ENCODE measurements at places on chromosomes 1 and 21.

GRCh38 chr21:35381743-35382310, 332.7 kb upstream of the RUNX1 start:
- no peak for DNase-seq

- DNase-seq: no peak
These were observed 10.6 kb downstream of the PLA2G2F start for GRCh38 chr1:20149601-20150325.

- DNase-seq: no peak
These were observed 843.2 kb downstream of the AMY1C start for GRCh38 chr1:104592926-104593325.

DNA sequence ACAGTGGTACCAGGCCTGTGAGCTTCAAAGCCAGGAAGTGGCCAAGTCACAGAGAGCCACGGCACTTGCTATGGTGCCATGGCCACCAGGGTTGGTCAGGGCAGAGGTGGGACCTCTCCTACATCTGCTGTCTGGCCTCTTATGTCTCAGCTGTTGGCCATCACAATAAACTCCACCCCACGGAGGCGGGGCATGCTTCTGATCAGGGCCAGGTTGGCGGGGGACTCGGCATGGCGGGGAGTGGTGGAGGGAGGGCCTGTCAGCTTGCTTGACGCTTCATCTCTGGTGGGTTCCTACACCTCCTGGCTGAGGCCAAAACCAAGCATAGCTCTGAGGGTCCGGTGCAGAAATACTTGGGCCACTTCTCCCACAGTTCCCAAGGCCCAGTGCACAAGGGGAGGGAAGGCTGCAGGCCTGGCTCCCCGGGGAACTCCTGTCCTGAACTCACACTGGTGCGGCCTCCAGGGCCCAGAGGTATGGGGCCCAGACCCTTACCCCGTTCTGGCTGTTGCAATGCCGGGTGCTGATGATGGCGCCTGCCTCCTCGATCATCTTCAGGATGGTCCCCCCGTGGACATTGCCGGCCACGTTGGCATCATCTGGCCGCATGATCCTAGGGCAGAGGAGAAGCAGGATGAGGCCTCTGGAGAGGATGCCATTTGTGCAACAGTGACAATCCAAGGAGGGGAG, 44.2 kb downstream of the ACOT7 start:
- no peak for DNase-seq

GRCh38 chr1:155196893-155197638, 10.6 kb downstream of the THBS3 start:
- no peak for DNase-seq

GRCh38 chr1:207873055-207873890, 37.7 kb downstream of the CD34 start:
- DNase-seq: no peak

DNA sequence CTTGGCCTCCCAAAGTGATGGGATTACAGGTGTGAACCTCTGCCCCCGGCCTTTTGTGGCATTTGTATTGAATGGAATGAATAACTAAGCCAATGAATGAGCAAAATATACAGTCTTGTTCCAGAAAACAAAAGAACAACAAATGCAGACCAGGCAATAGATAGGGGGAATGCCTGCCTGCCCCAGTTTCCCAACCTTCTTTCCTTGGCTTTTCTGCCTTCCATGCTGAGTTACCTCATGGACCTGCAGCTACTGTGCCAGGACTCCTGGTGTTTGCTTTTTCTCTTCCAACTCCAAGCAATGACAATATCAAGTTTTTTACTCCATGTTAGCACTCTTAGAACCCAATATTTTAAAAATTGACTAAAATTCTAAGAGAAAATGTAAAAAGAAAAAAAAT, 58.6 kb upstream of the BACH1 start:
- DNase-seq: no peak

- no peak for DNase-seq
These were observed 48.9 kb downstream of the HENMT1 start for GRCh38 chr1:108611984-108612383.

- no peak for DNase-seq
These were observed 593.9 kb downstream of the KIF26B start for GRCh38 chr1:245748646-245749045.

GRCh38 chr1:88552226-88552625, 131.8 kb upstream of the PKN2 start:
- no peak for DNase-seq

GRCh38 chr1:219664310-219665029, 51.6 kb upstream of the ZC3H11B start:
- DNase-seq: no peak

GRCh38 chr1:230877924-230878590, 9.7 kb upstream of the C1orf198 start:
- DNase-seq: no peak

- no peak for DNase-seq
These were observed 227.3 kb downstream of the BRINP3 start for GRCh38 chr1:190250368-190250767.

DNA sequence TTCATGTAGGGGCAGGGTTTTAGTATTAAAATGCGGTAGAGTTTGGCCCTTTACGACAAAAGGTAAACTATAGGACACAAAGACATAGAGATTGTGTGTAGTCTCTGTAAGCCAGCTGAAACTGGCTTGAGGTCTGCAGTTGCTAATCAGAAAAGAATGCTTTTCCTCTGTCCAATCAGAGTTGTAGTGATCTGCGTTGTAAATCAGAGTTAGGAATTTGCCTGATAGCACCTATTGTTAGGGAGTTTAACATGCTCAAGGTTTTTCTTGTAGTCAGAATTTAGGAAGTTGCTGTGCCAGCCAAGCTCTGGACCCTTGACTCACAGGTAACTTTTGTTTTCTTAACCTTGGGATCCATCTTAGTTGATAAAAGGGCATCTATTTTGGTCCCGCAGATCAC, 61.2 kb upstream of the VTCN1 start:
- DNase-seq: no peak

DNA sequence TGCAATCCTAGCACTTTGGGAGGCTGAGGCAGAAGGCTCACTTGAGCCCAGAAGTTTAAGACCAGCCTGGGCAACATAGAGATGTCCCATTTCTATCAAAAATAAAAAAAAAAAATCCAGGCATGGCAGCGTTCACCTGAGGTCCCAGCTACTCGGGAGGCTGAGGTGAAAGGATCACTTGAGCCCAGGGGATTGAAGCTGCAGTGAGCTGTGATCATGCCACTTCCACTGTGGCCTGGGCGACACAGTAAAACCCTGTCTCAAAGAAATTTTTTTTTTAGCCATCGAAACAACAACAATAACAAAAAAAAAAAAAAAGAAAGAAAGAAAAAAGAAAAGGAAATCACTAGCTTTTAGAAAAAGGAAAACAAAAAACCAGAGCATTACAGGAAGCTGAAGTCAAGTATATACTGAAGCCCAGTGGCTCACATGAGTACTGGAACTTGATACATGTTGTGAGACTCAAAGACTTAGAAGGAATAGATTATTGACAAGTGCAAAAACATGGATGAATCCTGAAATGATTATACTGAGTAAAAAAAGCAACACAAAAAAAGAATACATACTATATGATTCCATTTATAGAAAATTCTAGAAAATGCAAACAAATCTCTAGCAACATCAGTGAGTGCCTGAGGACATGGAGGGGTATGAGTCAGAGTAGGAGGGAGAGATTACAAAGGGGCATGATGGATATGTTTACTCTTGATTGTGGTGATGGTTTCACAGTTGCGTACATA, 6.1 kb upstream of the RABGAP1L start:
- DNase-seq: no peak

DNA sequence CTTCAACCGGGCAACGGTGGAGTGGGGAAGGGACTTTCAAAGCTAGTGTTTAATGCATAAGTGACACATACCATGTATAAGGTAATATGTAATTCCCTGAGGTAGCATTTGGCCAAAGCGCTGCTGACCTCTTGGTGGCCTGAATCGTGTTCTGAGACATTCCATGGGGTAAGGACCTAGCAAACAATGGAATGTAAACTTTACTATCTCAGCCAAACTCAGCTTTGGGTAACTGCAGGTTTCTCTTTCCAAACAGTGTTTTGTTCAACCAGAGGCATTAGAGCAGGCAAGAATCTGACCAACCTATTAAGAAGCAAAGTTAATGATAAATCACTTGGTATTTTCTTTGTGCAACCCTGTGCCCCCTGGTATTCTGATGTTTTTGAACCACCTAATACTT, 22.0 kb downstream of the TGFB2 start:
- no peak for DNase-seq

DNA sequence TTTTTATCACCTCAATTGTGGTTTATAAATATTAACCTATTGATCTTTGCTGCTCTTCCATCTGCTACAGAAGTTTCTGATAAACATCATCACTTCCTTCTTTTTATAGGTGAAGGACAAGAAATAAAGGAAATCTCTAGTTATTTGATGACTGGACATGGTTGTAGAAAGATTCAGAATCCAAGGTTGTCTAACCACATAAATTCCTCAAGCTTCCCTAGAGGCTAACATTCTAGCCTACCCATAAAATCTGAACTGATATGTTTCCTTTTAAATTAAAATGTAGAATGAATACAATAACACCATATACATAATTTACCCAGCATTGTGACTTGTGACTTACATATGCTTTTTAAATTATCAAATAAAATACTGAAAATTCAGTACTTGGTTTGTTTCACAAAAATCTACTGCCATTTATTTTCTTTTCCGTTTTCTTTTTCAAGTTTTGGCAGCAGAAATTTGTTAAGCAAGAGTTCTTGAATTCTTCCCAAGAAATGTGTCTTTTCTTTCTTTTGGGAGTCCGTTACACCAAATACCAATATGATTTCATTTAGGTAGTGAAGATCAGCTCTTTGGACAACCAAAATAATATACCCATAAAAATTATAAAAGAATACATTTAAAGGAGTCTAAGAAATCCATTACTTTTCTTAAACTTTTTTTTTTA, 513.2 kb upstream of the ADGRL2 start:
- no peak for DNase-seq

DNA sequence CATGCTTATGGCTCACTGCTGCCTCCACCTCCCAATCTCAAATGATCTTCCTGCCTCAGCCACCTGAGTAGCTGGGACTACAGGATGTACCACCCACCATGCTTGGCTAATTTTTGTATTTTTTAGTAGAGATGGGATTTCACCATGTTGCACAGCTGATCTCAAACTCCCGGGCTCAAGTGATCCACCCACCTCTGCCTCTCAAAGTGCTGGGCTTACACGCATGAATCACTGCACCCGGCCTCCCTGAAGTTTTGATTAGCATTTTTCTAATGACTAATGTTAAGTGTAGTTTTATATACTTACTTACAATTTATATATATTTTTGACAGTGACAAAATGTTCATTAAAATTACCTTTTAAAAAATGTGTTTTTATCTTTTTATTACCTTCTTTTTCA, 41.1 kb downstream of the ZNF678 start:
- no peak for DNase-seq

GRCh38 chr1:204465546-204466415, 28.8 kb downstream of the PIK3C2B start:
- DNase-seq: no peak

DNA sequence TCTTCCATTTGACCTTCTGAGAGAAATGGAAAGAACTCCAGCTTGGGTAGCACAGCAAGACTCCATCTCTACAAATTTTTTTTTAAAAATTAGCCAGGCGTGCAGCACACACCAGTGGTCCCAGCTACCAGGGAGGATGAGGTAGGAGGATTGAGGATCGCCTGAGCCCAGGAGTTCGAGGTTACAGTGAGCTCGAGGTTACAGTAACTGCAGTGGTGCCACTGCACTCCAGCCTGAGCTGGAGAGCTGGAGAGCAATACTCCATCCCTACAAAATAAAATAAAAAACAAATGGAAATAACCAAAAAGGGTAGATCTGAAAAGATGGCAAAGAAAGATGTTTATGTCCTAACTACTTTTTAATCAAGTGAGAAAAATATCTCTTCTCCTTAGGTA, 14.5 kb downstream of the POGZ start:
- DNase-seq: no peak

GRCh38 chr1:170377440-170377839, 154.5 kb upstream of the GORAB start:
- DNase-seq: no peak

- DNase-seq: no peak
These were observed 644 bp upstream of the MRPL24 start for GRCh38 chr1:156741481-156741983.

DNA sequence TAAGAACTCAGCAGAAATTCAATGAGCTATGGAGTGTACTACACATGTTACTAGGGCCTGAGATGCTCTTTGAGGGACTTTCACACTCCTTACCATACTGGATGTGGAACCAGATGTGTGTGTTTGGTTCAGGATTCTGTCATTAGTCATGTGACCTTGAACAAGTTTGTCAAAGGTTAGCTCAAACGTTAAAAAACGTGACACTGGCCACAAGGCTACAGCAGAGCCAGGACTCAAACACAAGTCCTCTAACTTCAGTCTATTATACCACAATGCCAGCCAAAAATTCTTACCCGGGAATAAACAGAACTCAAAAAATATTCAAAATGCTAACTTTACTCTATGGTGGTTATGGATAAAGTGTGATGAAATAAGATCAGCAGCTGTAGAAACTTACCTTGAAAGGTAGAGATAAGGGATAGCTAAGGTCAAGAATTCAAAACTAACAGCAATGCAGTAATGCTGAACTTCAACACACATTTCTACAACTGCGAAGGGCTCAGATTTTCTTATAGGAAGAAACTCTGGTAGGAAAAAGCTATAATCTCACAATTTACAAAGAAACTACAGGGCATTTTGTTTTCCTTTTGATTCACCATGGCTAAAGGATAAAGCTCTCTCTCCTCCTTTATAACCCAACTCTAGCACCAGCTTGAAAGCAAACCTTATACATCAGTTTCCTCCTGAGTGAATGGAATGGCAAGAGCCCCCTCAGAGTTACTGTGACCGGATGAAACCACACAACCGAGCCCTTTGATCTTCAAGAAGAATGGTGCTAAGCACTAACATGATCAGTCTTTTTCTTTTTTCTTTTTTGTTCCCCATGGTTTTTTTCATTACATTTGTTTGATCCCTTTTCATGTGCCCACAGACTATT, 233.9 kb downstream of the SLC45A1 start:
- no peak for DNase-seq

GRCh38 chr1:154871374-154871773, 1.3 kb upstream of the KCNN3 start:
- DNase-seq: no peak

- no peak for DNase-seq
These were observed 417.9 kb downstream of the MATN1 start for GRCh38 chr1:30305519-30305918.

- no peak for DNase-seq
These were observed 9.1 kb downstream of the PRPF38A start for GRCh38 chr1:52413410-52413989.
